Type B pancreatic cell (in vitro differentiated cells): ENCODE measurements at places on chromosomes 13 and 19. TPM values are rescaled to one million over a fixed set of nuclear protein-coding genes. Genes with fewer than 3 reads are reported as not detected.

- H3K27ac ChIP-seq: no peak overlapping the region
- no peak overlapping the region for H3K4me3 ChIP-seq
- peaks cover 5% of the 10 kb centered on the region for H3K27me3 ChIP-seq
- peaks cover 21% of the 10 kb centered on the region for H3K36me3 ChIP-seq
- H3K4me1 ChIP-seq: no peaks in the 10 kb centered on the region
Observed at GRCh38 chr13:110470272-110471009, 91.1 kb downstream of the RAB20 start.

- no peak overlapping the region for H3K27ac ChIP-seq
- peaks cover 3% of the 10 kb centered on the region for H3K27me3 ChIP-seq
- H3K4me3 ChIP-seq: no peak overlapping the region
Observed at GRCh38 chr13:35593651-35594050, 117.2 kb upstream of the MAB21L1 start.

DNA sequence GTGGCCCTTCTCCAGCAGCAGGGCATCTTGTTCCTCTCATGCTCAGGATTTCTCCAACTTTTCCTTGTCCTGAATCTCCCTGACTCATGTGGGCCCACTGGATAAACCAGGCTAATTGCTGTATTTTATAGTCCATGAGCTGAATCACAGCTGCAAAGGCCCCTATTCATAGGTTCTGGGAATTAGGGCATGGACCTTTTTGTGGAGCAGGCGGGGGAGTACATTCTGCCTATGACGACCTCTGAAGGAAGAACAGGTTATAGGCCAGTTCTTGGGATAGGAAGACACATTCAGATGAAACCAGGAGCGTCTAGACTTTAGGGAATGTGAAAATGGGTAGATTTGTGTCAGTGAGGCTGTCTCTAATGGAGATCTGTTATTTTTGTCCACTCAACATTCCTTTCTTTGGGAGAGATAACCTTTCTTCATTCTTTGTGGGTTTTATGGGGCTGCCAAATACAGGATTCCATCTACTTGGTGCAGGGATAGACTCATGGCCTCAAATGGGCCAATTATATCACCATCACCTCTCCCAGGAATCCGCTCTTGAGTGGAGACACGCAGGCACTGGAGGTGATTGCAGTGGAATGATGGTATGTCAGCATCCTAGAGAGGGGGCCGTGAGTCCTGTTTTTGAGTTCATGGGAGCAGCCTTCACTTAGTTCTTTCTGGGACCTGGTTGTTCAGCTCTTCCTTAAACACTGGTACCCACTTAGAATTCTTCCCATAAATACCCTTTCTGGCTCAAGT, 45.1 kb upstream of the CNMD start:
- H3K27me3 ChIP-seq: peaks cover 7% of the 10 kb centered on the region
- no peak overlapping the region for H3K4me3 ChIP-seq
- no peak overlapping the region for H3K27ac ChIP-seq
- peaks cover 10% of the 10 kb centered on the region for H3K4me1 ChIP-seq
- DNase-seq: no peak
- no peaks in the 10 kb centered on the region for H3K36me3 ChIP-seq

- no peaks in the 10 kb centered on the region for H3K36me3 ChIP-seq
Observed at GRCh38 chr13:65368832-65369231, 1861.3 kb downstream of the PCDH9 start.

DNA sequence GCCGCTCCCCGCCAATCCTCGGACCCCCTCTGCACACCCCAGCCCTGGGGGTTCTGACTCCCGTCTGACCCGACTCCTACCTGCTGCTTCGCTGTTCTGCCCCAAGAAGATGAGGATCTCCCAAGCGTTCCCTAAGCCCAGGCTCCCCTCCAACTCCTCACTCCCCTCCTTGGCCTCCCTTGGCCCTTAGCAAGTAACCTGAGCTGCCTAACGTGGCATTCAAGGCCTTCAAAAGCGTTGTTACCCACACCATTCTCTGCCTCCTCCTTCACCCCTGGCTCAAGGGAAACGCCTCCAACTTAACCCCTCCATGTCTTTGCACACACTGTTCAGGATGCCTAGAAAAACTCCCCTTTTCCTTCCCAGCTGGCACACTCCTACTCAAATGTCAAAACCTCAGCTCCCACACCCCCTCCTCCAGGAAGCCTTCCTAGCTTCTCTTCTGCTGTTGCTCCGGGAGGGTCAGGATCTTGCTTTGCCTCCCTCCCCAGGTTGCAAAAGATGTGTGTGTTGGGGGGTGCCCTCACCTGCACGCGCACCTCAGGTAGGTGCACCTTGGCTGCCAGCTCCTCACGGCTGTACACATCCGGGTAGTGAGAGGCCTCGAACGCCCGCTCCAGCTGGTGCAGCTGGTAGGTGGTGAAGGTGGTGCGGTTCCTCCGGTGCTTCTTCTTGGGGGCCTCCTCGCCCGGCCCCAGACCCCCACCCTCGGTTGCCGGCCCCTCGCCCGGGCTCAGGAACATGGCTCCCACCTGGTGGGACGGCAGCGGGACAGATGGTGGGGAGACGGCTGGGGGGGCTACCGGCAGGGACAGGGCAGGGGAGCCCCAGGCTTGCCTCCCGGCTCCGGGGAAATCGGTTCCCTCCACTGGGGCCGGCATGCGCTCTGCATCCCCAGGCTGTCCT, 775 bp downstream of the RAX2 start:
- H3K27ac ChIP-seq: peak overlapping the region; percentile 47
- H3K4me1 ChIP-seq: no peaks in the 10 kb centered on the region
- no peak for DNase-seq
- H3K27me3 ChIP-seq: peaks cover 3% of the 10 kb centered on the region

- no peak for DNase-seq
- no peaks in the 10 kb centered on the region for H3K27me3 ChIP-seq
- H3K4me3 ChIP-seq: no peak overlapping the region
- no peak overlapping the region for H3K27ac ChIP-seq
- no peaks in the 10 kb centered on the region for H3K36me3 ChIP-seq
- peaks cover 7% of the 10 kb centered on the region for H3K4me1 ChIP-seq
Observed at GRCh38 chr13:59442944-59443486, 720.7 kb downstream of the DIAPH3 start.

DNA sequence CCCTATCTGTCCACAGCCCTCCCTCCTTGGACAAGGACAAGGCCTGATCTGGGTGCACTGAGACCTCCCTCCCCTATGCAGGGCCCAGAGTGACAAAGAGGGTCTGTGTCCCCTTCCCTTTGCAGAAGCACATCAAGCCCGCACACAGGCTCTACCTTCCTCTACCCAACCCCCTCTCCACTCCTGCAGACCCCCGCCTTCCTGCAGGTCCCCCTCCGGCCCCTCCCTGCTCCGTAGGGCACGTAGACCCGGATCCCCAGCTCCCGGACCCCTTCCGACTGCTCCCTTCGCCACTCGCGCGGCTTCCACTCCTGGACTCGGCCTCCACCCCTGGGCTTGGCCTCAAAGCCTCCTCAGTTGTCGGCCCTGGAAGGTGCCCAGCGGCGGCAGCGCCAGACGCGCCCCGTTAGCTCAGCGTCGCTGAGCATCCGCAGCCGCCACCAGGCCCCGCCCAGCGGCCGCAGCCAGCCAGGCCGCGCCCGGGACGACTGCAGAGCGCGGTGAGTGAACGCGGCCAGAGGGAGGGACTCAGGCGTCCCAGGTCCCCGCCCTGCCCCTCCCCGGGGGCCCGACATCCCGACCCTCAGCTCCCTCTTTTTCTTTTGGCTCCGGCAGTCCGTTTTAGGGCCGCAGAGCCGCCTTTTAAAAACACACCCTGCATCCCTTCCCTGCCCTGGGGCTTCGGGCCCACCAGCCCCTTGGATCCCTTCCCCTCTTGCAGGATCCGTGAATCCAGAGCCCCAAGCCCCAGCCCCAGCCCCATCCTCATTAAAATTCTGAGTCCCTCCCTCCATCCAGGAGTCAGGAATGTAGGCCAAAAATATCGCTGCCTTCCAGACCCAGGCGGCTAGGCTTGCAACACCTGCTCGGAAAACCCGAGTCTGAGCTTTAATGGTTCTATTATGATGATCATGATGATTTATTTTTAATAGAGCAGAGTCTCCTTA, 1.5 kb upstream of the MYADM start:
- no peaks in the 10 kb centered on the region for H3K27me3 ChIP-seq
- DNase-seq: peak; percentile 77
- H3K4me1 ChIP-seq: peaks cover 2% of the 10 kb centered on the region
- peak overlapping the region; percentile 98 for H3K27ac ChIP-seq
- H3K4me3 ChIP-seq: peak overlapping the region; percentile 98

DNA sequence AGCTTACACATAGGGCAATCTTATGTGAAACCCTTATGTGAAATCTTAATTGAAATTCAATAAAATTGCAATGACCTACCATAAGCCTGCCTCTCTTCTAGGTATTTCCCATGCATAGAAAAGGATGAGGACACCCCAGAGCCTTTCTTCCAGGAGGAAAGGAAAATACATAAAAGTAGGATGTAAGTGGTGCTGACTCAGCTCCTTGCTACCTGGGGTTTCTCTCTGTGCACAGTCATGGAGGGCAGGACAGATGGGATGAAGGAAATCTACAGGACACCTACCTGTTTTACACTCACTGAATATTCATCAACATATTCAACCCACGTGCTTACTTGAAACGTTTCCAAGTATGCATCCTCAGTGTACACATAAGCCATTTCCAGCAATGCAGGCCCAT, 1299.2 kb upstream of the SLC10A2 start:
- no peaks in the 10 kb centered on the region for H3K27me3 ChIP-seq
- no peak for DNase-seq
- H3K4me1 ChIP-seq: no peaks in the 10 kb centered on the region
- no peak overlapping the region for H3K4me3 ChIP-seq

The NCAN gene
- total RNA-seq: 0.07 and 0.80 TPM in 2 replicates

The KBTBD7 gene
- 12.8 and 13.8 TPM in 2 replicates for total RNA-seq

The TEAD2 gene
- 28.9 and 116 TPM in 2 replicates for total RNA-seq
